ENCODE measurements at places on chromosomes 7 and 10. TPM values are rescaled to one million over a fixed set of nuclear protein-coding genes. Genes with fewer than 3 reads are reported as not detected.

Gene AMPH
- 1.9 TPM for total RNA-seq

Gene GPR26
- not detected for total RNA-seq

Gene CDK14
- total RNA-seq: 117 TPM

- no peak for DNase-seq
Observed at GRCh38 chr10:9625304-9625703, 1392.4 kb upstream of the CELF2 start.

DNA sequence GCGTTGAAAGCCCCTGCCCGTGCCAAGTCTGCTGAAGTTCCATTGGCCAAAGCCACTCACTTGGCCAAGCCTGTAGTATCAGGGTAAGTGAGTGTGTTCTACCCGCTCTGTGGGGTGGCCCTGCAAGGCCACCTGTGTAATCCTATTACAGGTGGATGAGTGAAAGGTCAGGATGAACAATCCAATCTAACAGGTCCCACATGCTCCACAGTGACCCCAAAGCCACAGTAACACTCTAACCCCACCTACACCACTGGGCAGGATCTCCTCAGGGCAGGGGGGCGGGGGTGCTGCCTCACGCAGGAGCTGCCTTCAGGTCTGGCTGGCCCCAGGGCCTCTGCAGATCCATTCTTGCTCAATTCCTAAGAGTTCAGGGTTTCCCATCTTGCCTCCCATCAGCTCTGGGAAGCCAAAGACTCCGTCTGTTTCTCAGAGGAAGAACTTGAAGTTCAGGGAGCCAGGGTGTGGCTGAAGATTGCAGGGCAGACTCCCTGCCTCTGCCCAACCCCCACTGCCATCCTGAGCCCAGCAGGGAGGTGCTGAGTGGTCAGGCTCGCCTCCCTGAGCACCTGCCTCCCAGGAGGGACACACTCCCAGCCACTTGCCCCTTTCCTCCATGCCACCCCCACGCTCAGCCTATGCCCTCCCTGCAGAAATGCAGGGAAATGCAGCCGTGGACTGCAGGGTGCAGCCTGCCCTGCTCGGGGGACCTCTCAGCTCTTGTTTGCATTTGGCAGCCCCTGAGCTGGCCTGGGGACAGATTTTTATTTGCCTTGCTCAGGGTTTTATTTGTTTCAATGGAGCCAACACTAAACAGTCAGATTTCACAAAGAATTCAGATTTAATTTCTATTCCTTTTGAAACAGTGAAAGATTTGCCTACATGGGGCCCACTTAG lies 9.8 kb upstream of the COMTD1 start:
- no peak for DNase-seq

GRCh38 chr7:41907444-41907843 lies 204.6 kb upstream of the INHBA start:
- no peak for DNase-seq

All from progenitor cell of endocrine pancreas (in vitro differentiated cells).